ENCODE measurements at places on chromosomes 16 and 17.
A peak's percentile ranks its signal among the peaks of the same experiment; 100 is the strongest.

GRCh38 chr17:31678431-31678830 lies 180.6 kb downstream of the COPRS start:
- no peak for DNase-seq

- DNase-seq, result no peak
These were observed 1.0 kb upstream of the GCSH start for GRCh38 chr16:81097230-81097629.

GRCh38 chr17:69539781-69540319 lies 125.4 kb downstream of the MAP2K6 start:
- no peak for DNase-seq

DNA sequence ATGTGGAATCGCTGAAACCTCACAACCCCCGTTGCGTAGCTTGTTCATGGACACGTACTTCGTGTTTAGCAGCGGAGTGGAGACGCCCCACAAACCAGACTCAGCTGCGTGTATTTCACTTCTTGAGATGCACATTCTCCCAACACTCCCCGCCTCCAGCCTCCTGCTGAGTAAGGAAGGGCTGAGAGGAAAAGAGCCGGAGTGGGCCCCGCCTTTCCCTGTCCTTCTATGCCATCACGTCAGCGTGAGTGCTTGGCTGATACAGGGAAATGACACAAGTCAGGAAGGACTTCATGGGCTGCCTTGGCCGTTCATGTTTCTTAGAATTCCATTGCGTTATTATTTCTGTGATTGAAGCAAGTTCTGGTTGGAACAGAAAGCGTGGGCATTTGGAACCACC lies 68.6 kb upstream of the CBX4 start:
- no peak for DNase-seq

DNA sequence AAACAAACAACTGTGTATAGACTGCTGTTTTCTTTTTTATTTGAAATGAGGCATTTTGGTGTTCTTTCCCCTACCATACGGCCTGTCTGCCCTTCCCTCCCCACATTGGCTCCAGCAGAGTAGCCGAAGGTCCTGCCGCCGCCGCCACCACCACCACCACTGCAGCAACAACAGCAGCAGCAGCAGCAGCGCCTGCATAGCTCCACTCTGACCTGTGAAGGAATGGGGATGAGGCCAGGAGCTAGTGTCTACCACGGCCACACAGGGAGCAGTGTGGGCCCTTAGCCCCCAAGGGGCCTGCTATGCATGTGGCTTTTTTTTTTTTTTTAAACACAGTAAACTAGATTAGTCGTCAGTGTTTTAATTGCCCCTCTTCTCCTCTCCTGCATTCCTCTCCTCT lies 5.6 kb upstream of the CDK5R1 start:
- no peak for DNase-seq

GRCh38 chr16:46918905-46919792 lies 35.0 kb downstream of the GPT2 start:
- no peak for DNase-seq

DNA sequence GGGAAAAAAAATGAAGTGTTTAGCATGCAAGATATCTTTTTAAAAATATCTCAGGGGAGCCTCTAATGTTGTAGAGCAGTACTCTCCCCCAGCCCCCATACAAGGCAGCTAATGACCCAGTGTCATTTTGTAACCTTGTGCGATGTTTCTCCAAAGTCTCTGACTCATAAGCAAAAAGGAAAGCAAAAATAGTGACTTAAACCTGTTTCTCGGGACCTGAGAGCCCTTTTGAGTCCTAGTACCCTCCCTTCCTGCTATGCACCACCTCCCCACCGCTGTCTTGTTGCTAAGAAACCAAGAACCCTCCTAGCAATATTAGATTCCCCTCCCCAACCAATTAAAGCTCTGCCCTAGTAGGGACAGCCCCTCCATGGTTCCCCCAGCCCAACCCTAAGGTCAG lies 2.8 kb downstream of the MYCBPAP start:
- DNase-seq, result no peak

DNA sequence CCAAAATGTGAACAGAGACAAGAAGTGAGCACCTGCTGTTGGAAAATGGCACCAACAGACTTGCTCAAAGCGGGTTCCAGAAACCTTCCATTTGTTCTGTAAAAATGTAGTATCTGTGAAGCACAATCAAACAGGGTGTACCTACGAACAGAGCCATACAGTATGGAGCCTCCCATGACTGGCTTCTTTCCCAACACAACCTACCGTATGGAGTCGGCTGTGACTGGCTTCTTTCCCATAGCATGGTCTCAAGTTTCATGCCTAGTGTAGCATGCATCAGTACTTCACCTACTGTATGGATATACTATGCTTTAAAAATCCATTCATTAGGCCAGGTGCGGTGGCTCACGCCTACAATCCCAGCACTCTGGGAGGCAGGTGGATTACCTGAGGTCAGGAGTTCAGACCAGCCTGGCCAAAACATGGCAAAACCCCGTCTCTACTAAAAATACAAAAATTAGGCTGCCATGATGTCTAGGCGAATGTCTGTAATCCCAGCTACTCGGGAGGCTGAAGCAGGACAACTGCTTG lies 26.2 kb downstream of the YWHAE start:
- no peak for DNase-seq

DNA sequence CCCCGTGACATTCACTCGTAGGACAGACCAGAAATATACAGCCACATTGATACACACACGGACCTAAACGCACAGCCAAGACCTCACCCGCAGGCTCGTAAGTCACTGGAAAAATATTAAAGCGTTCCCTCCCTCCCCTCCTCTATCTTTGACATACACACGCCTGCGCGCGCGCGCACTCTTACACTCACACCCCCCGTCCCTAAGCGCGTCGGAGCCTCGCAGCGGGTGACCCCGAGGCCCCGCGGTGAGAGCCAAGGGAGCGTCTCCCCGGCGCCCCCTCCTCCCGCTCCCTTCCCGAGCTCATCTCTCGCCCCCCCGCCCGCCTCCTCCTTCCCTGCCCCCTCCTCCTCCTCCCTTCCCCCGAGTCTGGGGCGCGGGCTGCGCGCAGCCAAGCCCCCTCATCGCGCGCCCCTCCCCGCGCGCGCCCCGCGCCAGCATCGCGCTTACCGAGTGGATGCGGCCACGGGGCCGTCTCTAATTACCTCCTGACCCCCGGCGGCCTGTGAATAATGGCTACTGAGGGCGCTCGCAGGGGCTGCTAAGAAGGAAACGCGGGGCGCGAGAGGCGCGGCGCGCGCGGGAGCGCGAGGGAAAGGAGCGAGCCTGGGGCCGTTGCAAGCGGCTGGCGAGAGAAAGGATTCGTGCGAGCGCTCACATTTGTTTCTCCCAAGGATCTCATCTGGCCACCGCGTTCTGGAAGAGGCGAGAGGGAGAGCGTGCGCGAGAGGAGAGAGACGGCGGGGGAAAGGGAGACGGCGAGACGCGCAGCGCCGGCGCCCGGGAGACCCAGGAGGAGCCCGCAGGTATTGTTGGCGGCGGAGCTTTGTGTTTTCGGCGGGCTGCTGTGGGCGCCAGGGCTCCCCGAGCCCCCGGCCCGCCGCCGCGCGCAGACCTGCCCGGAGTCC lies 42.4 kb downstream of the RAI1 start:
- DNase-seq, result peak; percentile 38

DNA sequence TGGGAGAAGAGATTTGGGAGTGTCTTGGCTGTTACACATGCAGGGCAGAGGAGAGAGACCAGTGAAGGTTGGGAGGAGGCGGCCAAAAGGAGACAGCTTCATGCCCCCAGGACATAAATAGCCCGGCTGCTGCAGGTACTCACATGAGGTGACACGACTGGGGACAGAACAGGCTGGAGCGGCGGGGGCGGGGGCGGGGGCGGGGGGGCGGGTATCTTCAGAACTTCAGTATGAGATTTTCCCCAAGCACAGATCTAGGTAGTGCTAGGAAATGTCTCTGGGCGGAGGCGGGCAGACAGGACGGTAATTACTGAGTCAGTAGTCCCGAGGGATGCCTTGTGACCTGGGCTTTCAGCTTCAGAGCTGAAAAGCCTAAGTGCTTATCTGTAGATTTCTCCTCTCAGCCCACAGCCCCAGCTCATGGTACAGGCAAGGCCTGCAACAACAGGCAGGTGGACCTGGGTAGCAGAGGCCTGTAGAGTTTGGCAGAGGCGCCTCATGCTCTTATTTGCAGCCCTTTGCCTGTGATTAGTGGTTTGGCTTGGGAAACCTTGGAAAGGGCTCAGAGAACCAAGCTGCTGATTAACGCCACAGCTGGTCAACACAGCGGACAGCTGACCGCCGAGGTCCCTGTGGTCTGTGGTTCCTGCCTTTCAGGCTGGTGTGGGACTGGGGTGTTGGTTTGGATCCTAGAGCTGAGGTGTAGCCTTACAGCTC lies 24.5 kb downstream of the UNK start:
- DNase-seq, result no peak

DNA sequence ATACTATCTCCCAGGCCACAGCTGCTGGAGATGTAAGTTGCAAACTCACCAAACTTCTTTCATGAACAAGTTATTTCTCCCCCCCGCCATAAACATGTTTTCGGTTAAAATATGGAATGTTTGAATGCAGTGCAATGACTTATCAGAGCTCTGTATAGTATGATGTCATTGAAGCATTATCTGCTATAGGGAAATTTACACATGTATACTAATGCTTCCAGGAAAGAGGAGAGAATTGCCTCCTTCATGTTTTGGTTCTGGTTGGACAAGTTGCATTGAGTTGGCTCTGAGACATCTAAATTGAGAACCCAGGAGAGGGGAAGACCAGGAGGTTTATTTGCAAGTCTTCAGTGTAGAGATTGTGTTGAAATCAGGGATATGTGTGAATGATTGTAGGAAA lies 20.8 kb downstream of the UQCRC2 start:
- no peak for DNase-seq

DNA sequence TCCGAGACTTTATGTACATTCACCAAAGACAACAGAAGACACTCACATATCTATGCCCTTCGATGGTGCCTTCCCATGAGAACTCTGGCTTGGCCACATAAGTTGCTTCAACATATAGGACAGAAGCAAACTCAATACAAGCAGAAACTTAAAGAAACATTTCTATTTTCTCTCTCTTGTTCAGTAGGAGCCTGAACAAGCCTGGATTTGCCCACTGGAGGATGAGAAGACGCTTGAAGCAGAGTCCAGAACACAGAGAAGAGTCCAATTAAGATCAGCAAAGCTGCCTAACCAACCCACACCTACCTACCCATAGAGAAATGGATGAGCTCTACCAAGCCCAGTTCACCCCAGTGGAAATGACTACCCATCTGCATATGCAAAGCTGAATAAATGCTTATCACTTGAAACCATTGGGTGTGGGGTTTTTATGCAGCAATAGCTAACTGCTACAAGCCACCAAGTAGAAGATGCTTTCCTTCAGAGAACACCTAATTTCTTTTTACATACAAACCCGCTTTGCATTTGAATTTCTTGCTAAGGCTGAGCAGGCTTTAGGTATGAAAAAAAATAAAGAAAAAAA lies 337.9 kb upstream of the DYNLRB2 start:
- DNase-seq, result no peak

GRCh38 chr16:75254359-75254837 lies 3.0 kb upstream of the BCAR1 start:
- no peak for DNase-seq

- no peak for DNase-seq
These were observed 16.7 kb upstream of the BAIAP2 start for GRCh38 chr17:81018044-81018802.

DNA sequence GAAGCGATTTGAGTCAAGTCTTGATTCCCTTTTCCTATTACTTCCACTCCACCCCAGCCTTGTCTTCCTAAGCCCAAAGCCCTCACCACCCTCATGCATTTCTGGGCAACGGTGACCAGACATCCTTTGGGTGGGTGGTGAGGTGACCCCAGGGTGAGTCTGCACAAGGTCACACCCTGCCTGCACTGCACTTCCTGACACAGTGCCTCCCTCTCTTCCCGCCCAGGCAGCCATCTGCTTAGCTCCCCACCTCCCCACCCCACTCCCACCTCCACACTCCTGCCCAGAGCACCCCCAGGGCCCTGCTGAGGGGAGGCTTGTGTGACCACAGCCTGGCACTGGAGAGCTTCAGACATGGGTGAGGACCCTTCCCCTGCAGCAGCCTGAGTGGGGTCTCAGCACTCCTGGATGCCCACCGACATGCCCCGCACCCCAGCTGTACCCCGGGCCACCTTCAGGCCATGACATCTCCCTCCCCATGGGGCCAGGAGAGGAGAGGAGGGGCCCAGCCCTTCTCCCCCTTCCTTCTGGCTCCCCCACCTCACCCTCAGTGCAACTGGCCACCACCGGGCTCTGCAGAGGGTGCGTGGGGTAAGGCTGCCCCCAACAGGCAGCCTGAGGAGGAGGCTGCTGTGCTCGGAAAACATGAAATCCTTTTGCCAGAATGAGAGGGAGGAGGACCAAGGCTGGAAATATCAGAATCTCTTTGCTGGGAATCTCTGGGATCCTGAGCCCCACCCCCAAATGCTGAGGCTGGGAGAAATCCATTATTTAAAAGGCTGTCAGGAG lies 68.6 kb downstream of the CCT6B start:
- DNase-seq, result peak; percentile 3

DNA sequence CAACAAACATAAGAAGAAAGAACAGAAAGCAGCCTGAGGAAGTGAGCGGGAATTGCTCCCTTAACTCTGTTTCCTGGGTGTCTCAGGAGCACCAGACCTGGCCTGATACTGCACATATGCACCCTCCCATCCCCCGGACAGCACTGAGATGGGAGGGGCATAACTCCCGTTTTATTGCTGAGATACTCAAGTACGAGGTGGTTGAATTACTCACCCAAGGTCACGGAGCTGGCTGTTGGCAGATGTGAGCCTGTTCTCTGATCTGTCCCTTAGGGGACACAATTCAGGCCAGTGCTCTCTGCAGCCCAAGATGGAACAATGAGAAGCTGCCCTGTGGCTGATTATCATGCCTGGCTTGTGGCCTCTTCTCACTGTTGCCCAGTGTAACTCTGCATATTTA lies 9.1 kb upstream of the MED9 start:
- DNase-seq, result no peak

DNA sequence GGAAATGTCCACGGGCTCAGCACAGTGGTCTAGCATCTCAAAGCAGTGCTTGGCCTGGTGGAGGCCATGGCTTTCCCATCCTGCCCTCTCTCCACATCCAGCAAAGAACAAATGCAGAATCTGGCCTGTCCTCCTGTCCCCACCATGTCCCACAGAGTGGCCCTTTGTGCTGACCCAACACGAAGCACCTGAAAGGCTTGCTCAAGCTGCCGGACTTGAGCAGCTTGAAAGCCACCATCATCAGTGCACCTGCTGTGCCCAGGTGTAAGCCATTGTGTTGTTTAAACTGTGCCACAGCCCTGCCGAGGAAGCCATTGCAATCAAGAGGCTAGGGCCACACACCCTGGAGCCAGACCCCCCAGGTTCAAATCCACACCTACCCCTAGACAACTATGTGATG lies 115.5 kb downstream of the SOCS1 start:
- no peak for DNase-seq

GRCh38 chr17:33436321-33436720 lies 143.2 kb upstream of the ASIC2 start:
- DNase-seq, result no peak

- DNase-seq, result no peak
These were observed 2.0 kb upstream of the SPAG7 start for GRCh38 chr17:4969551-4970173.

DNA sequence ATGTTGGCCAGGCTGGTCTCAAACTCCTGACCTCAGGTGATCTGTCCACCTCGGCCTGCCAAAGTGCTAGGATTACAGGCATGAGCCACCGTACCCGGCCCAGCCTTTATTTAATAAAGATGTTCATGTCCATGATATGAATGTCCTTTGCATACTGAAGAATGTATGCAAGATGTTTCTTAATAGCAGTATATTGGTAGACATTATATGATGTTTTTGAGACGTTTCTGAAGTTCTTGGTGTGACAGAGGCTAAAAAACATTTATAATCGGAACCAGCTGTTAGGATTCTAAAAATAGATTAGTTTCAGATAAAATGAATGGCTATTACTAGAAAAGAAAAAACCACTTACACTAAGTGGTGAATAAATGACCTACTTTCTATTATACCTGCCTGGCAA lies 11.8 kb downstream of the PDZD9 start:
- DNase-seq, result no peak
